ENCODE measurements at places on chromosomes 12 and 14.
A peak's percentile ranks its signal among the peaks of the same experiment; 100 is the strongest.

DNA sequence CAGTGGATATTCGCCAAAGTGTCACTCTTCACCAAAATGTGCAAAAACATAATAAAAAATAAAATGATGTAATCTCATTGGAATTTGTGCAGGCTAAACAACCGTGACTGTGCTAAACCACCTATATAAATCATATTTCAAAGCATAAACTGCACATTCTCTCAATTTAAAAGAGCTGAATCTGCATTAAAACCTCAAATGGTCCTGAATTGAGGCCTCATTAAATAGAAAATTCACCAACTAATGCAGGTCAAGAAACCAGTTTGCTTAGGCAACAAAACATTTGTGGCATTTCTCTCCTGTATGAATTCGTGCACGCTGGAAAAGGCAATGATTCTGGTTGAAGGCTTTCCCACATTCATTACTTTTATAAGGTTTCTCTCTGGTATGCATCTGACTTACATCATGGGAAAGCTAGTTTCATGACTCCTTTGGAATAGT is 80.1 kb upstream of the IFNG-AS1 start:
- no peak for DNase-seq

DNA sequence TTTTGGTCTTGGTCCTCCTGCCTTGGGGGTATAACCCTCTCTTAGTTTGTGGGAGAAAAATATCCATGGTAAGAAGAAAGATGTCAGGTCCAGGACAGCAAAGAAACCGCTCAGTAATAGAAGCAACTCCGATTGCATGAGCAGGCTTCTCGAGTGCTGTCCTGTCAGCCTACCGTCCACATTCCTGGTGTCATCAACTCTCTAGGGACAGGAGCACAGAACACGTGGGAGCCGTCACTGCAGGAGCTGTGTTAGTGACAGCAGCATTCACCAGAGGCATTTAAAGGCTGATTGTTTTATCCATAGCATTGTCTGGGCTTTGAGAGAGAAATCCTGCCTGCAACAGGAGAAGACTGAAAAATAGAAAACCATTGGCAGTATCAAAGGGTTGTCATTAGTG is 244.2 kb downstream of the CACNA1C start:
- DNase-seq: no peak

DNA sequence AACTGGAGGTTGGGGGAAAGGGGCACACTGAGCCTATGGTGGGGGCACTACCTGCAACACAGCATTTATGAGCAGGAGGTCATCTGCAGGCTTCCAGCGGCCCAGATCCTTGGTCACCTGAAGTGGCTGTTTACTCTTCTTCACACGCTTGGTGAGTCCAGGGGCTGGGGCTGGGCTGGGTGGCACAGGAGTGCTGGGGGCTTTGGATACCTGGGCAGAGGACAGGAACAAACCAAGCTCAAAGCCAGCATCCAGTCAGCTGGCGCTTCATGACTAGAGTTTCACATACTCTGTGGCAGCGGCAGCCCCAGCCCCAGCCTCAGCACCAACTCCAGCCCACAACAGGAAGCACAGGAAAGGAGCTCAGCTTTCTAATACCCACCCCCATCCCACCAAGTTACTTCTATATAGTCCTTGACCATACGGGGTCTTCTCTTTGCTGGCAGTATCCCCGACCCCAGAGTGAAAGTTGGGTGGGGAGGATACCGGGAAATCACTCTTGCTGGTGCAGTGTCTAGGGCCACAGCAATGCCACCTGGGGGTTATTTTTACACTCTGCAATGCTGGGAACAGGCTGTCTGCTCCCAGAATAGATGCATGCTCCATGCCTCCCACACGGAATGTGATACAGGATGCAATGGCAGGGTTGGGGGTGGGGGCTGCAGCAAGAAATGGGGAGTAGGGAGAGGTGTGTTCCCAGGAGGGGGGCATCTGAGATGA is 3.1 kb downstream of the MCRS1 start:
- no peak for DNase-seq

- peak; percentile 38 for DNase-seq
Observed at GRCh38 chr12:47797441-47797840, 22.3 kb downstream of the HDAC7 start.

GRCh38 chr14:63677891-63678379 is 36.3 kb upstream of the WDR89 start:
- no peak for DNase-seq

- no peak for DNase-seq
Observed at GRCh38 chr12:20004952-20005351, 363.4 kb upstream of the PDE3A start.

- no peak for DNase-seq
Observed at GRCh38 chr14:34943506-34943905, 39.3 kb upstream of the SRP54 start.

DNA sequence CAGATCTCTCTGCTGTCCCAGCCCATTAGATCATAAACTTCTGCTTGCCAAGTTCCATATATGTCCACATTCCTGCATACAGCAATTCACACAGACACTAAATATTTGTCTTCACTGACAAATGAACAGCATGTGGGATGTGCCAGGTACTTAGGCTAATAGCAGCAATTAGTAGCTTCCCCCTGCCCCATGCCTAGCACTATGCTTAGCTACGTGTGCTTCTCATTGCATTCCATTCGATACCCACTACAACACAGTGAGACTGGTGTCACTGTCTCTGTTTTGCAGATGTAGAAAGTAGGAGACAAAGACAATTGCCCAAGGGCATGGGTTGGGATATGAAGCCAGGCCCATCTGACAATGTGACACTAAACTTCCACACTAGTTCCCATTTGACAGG is 308.4 kb downstream of the BCL11B start:
- no peak for DNase-seq

DNA sequence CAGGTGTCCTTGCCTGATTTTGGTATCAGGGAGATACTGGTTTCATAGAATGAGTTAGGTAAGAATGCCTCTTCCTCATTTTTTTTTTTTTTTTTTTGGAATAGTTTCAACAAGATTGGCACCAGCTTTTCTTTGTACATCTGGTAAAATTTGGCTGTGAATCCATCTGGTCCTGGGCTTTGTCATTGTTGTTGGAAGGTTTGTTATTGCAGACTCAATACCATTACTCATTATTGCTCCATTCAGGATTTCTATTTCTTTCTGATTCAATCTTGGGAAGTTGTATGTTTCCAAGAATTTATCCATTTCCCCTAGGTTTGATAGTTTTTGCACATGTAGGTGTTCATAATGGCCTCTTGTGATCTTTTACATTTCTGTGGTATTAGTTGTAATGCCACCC is 126.0 kb upstream of the KITLG start:
- no peak for DNase-seq

DNA sequence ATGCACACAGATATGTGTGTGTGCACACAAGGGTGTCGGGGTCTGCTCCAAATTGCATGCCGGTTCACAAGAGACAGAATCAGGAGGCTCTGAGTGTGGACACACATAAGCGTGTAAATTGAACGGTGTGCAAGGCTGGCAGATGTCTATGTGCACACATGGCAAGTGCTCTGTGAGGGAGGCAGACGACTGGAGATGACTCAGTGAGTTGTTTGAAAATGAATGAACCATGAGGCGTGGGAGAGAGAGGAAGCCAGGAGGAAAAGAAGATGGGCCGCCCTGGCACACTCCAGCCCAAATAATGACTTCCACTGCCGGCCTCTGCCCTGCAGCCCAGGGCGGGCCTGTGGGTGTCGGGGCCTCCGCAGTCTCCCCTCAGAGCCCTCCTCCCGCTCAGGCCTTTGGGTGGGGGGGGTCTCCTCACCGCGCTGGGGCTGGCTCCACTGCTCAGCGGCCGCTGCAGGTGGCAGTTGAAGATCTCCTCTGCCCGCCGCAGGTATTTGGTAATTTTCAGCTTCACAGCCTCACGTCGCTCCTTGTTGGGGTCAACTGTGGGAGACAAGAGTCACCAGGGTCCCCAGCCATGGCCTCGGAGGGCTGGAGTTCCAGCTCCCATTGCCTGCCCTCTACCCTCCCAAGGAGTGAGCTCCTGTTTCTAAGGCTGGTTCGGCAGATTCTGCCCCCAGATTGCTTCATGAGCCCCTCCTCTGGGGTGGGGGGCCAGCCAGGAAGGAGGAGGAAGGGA is 3.5 kb downstream of the RPS6KL1 start:
- DNase-seq: no peak

DNA sequence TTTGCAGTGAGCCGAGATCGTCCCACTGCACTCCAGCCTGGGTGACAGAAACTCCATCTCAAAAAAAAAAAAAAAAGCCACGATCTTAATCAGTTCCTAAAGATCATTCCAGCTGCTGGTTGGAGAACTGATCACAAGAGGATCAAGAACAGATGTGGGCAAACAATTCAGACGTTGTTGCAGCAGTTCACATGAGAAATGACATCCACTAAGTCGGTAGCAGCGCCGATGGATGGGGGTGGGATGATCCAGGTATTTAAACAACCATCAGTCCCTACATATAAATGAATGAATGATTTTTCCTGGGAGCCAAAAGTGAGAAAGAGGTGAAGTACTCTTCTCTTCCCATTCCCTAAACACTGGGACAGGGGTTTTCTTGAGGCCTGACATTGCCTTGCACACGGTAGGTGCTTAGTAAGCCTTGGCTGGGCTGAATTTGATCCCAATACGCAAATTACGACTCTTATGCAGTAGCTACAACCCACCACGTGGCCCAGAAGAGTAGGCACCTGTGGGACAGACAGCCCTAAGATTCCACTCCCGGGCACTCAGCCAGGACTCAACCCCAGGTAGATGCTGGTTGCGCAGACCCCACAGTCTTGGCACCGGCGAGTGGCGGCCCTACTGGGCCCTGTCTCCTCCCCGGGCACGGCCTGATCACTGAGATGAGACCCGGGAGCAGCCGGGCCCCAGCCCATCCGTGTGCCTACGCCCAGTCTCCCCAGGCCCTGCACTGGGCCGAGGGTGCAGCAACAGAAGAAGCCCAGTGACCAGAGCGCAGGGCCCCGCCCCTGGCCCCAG is 565 bp downstream of the SPRYD3 start:
- DNase-seq: no peak

- DNase-seq: no peak
Observed at GRCh38 chr12:48389409-48389808, 38.7 kb upstream of the ZNF641 start.

GRCh38 chr14:96934638-96935330 is 137.6 kb downstream of the VRK1 start:
- DNase-seq: no peak

- DNase-seq: no peak
Observed at GRCh38 chr12:1073652-1074051, 82.6 kb downstream of the ERC1 start.

GRCh38 chr12:109573914-109574244 is 285 bp downstream of the MVK start:
- DNase-seq: no peak

DNA sequence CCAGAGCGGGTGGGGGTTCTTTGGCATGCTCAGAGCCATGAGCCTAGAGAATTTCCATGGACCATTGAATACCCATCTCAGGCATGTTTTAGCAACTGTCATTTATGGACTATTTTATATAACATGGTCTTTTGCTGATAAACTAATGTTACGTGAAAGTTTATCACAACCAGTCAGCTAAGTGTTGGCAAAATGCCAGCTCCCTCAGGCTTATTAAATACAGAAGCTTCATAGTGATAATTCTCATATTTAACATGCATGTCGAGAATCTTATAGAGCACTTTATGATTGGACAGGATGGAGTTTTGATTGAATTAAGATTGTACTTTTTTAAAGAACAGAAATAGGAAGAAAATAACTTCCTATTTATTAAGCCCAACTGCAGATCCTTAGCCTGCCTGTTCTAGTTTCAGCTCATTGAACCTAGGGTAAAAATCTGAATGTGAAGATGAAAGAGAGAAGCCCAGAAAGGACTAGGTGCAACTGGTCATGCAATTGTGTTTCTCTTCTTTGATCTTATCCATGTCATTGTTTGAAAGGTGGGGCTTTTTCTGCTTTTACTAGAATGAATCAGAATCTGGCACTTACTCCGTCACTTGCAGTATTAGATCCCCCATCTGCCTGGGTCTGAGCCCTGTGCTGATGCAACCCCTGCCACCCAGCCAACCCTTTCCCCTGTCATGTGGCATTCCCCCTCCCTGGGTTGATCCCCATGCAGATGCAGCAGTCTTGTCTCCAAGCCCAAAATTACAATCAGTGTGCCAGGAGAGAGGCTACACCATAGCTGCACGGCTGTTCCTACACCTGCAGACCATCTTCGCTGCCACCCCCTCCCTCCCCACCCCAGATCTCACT is 134.6 kb upstream of the EVL start:
- no peak for DNase-seq

DNA sequence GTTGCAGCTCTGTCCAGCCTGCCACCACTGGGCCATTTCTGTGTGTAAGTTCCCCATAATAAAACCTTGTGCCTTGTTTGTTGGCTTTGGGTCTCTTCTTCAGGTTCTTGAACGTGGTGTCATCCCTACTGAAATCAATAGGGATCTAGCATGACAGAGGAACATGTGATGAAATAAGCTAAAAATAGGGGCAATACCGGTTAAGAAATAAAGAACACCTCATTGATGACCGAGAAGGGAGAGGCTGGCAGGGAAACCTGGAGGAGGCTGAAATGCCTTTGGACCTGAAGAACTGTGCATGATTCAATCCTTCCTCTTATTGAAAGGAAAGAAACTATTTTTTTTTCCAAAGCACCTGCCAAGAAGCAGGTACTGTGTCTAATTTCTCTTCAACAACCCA is 172.3 kb downstream of the PPM1H start:
- no peak for DNase-seq

- DNase-seq: no peak
Observed at GRCh38 chr12:88698471-88698870, 118.2 kb upstream of the KITLG start.

- no peak for DNase-seq
Observed at GRCh38 chr14:32375663-32376062, 46.6 kb downstream of the AKAP6 start.

- no peak for DNase-seq
Observed at GRCh38 chr14:70654632-70655031, 12.9 kb downstream of the TTC9 start.

GRCh38 chr12:30622509-30622908 is 73.2 kb downstream of the IPO8 start:
- no peak for DNase-seq

GRCh38 chr12:28800129-28800528 is 348.9 kb upstream of the FAR2 start:
- DNase-seq: no peak

DNA sequence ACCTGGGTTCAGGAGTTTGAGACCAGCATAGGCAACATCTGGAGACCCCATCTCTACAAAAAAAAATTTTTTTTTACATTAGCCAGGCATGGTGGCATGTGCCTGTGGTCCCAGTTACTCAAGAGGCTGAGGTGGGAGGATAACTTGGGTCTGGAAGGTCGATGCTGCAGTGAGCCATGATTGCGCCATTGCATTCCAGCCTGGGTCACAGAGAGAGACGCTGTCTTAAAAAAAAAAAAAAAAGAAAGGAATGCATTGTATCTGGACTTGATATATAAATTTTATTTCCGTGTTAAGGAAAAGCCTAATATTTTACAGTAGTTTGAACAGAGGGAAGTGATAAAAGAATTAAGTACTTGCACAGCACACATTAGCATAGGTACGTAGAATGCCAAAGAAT is 97.2 kb downstream of the ZC3H14 start:
- no peak for DNase-seq

Data from NCI-H2107 (cell line).